Immature natural killer cell (primary cell): ENCODE measurements at places on chromosomes 4 and X. TPM values are rescaled to one million over a fixed set of nuclear protein-coding genes. Genes with fewer than 3 reads are reported as not detected.

GRCh38 chrX:100677611-100678181 is 33.7 kb downstream of the SRPX2 start:
- no peaks in the 10 kb centered on the region for H3K36me3 ChIP-seq
- H3K27ac ChIP-seq = no peak overlapping the region
- DNase-seq = no peak
- H3K4me1 ChIP-seq = no peaks in the 10 kb centered on the region
- no peak overlapping the region for H3K4me3 ChIP-seq

- H3K36me3 ChIP-seq = peaks cover 19% of the 10 kb centered on the region
- no peak for DNase-seq
- H3K27ac ChIP-seq = no peak overlapping the region
- H3K27me3 ChIP-seq = no peaks in the 10 kb centered on the region
- H3K4me3 ChIP-seq = no peak overlapping the region
Observed at GRCh38 chr4:185332575-185333464, 62.9 kb downstream of the LRP2BP start.

DNA sequence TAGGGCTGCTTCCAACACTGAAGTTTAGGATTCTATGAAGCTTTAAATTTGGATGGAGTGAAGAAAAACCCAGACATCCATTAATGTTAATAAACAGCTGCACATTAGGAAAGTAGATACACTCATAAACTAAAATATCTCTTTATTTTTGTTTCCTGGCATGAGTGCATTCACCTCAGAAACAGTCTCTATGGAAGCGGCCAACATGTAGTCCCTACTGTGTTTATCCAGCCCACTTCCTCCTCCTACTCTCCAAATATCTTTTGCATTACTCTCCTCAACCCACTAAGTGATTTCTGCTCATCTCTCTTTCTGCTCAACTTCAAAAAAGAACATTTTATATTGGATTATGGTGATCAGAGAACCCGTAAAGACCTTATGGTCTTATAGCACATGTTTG is 180.3 kb upstream of the MXRA5 start:
- DNase-seq = no peak
- no peaks in the 10 kb centered on the region for H3K4me1 ChIP-seq
- H3K27ac ChIP-seq = no peak overlapping the region

DNA sequence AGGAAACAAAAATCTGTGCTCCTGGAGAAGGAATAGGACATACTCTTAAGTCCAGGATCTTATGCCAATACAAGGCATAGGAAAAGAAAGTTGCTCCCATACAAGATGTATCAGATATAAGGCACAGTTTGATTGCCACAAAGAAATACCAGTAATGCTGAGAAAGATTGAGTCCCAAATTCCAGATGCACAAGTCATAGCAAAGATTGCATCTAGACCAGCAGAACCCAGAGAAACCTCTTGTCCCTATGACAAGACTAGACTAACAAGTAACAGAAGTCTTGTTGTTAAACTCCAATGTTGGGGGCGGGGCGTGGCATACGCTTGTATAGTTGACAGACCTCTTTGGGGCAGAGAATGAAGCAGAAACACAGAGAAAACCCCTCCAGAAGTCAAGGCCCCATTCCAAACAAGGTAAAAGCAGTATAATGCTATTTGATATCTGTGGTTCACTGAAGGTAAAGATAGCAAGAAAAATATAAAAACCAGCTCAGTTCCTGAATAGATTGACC is 671.5 kb upstream of the GRIA3 start:
- no peaks in the 10 kb centered on the region for H3K36me3 ChIP-seq
- H3K4me1 ChIP-seq = no peaks in the 10 kb centered on the region
- H3K4me3 ChIP-seq = no peak overlapping the region
- no peak overlapping the region for H3K27ac ChIP-seq

- H3K27me3 ChIP-seq = peaks cover 11% of the 10 kb centered on the region
- H3K27ac ChIP-seq = no peak overlapping the region
- no peaks in the 10 kb centered on the region for H3K36me3 ChIP-seq
- no peak overlapping the region for H3K4me3 ChIP-seq
- H3K4me1 ChIP-seq = peaks cover 13% of the 10 kb centered on the region
Observed at GRCh38 chrX:119954374-119954773, 10.8 kb upstream of the NKAP start.

DNA sequence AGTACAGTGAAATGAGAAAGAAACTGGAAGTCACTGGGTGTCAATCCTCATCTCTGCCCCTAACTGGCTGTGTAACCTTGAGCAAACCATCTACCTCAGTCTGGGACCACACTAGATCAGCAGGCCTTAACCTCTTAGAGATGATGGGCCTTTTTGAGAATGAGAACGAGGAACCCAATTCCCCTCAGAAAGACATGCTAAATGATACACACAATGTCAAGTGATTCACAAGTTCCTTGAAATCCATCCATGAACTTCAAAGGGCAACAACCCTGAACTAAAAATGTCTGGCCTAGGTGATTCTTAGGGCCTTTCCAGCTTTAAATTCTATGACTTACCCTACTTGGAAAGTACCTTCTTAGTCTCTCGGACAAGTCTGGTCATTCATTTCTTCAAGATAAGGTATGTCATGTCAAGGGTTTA is 47.4 kb downstream of the ACSL4 start:
- no peak overlapping the region for H3K27ac ChIP-seq
- no peaks in the 10 kb centered on the region for H3K36me3 ChIP-seq
- no peaks in the 10 kb centered on the region for H3K4me1 ChIP-seq
- H3K4me3 ChIP-seq = no peak overlapping the region
- no peak for DNase-seq

DNA sequence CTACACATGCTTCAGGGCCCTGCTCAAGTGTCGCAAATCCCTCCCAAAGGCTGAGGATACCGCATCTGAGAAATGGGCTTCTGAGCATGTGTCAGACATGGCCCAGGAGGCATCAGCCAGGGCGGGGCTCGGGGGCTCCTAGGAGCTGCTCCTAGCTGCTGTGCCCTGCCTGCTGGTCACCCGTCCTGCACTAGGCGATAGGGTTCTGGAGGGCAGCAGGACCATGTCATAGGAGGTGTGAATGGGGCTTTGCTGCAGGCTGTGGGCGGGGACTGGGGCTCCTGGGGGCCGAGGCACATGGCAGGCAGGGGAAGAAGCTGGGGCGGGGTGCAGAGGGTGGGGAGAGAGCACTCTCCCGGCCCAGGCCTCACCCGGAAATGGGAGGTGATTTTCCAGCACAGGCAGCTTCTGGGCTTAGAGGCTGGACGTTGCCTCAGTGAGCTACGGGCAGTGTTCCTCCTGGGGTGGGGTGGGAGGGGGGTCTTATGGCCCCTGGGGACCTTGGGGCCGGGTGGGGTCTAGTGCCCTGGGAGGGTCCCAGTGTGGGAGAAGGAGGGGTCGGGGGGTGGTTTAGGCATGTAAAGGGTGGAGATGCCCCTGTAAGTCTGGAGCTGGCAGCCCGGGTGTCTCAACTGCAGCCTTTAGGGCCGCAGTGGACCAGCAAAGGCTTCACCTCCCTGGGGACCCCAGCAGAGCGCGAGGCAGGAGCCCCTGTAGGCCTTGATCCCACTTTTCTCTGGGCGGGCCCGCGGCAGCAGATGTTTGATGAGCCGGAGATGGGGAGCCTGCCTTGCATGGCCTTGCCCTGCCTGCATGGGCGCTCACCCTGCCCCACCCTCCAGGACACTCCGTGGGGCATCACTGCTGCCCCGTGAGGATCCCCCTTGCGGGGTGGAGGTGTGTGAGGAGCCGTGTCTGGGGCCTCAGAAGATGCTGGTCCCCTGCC is 98.6 kb upstream of the LRPAP1 start:
- H3K36me3 ChIP-seq = no peaks in the 10 kb centered on the region
- no peak for DNase-seq
- no peaks in the 10 kb centered on the region for H3K27me3 ChIP-seq

Gene CT45A3
- not detected for polyA plus RNA-seq

Gene HS3ST1
- polyA plus RNA-seq = not detected
